ENCODE measurements at places on chromosomes 11 and 22.

GRCh38 chr22:49052023-49052538, 775.6 kb downstream of the BRD1 start:
- no peak for DNase-seq

DNA sequence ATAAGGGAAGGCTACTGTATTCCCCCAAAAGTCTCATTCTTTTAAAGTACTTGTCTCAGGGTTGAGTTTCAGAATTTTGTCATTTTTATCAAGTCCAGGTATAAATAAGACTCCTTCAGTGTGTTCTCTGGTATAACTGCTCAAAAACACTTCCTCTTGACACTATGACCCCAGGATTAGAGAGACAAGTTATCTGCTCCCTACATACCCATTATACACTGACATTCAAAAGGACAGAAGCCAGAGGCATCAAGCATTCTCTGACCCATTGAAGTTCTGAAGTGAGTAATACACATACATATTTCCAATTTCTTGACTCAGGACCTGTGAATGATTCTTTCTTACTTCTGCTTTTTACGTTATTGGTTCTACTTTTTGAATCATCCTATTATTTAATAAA, 447.8 kb upstream of the CNTN5 start:
- DNase-seq, result peak; percentile 70

- DNase-seq, result no peak
These were observed 14.9 kb upstream of the PDGFB start for GRCh38 chr22:39259666-39260065.

- no peak for DNase-seq
These were observed 54.8 kb downstream of the PAK1 start for GRCh38 chr11:77418971-77419597.

- no peak for DNase-seq
These were observed 17.5 kb downstream of the FGF3 start for GRCh38 chr11:69801513-69802335.

DNA sequence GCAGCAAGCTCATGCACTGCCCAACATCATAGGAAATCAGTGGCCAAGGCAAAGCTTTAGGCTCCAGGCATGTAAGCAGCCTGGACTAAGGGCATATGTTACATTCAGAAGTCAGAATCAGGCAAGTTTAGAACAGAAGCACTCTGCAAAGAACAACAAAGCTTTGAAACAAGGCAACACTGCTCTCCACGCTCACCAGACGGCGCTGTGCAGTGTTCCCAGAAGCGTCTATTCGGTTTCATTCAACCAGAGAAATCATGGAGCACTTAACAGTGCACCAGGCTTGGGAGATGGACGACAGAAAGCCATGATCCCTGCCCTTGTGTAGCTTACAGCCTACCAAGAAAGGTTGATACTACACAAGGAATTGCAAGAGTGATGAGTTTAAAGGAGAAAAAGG, 555.8 kb downstream of the BUD13 start:
- DNase-seq, result peak; percentile 79

DNA sequence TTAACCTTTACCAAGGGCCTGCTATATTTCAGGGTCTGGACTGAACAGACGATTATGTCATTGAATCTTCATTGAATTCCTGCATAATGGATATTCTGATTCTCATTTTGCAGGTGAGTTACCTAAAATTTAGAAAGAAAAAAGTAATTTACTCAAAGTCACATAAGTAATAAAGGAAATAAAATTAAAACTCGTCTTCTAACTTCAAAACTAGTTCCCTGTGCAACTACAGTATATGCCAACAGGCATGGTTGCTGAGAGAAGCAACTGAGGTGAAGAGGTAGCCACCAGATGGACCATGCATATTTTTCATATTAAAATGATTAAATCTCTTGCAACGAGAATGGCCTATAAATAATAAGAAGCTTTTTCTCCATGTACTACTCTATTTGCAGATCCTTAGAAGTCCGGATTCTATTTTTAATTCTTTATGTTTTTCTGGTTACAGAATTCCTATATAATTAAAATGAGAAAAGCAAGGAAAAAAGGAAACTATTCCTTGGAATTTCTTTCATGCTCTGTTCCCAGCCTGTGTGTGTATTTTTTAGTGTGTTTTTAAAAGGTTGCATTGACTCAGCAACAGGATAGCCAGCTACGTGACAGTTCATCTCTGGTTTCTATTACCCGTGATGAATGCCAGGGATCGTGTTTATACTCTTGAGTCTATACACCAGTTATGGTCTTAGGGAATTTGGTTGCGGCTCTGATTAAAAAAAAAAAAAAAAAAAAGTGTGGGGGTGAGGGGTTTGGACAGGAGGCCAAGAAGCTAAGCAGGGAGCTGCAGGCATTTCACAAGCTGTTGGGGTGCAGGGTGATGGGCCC, 186.8 kb downstream of the ETS1 start:
- DNase-seq, result no peak

- DNase-seq, result no peak
These were observed 38.0 kb downstream of the MYH9 start for GRCh38 chr22:36349726-36350125.

- DNase-seq, result no peak
These were observed 143.7 kb upstream of the SORL1-AS1 start for GRCh38 chr11:121596195-121597155.

DNA sequence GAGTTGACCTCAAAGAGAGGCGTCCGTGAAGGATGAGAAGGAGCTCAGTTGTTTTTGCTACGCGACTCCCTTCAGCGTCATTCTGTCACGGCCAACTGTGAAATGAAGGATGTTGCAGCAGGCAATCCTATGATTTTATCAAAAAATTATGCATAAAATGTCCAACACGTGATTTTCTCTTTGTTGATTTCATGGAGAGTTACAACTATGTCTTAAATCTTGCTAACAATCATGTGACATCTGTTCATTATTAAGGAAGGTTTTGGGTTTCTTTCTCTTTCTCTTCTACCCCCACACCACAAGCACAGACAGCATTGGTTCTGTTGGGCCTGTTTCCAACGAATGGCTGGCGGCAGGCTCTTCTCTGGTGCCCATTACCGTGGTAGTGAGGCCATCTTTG, 3.7 kb downstream of the KRTAP5-4 start:
- no peak for DNase-seq

- peak; percentile 56 for DNase-seq
These were observed 85.0 kb upstream of the RCN1 start for GRCh38 chr11:32005786-32006416.

- no peak for DNase-seq
These were observed 411.5 kb upstream of the DDI1 start for GRCh38 chr11:103624708-103625623.

- no peak for DNase-seq
These were observed 48.8 kb downstream of the EXT2 start for GRCh38 chr11:44143987-44144909.

GRCh38 chr11:60905047-60905446, 1.3 kb downstream of the PRPF19 start:
- no peak for DNase-seq

- DNase-seq, result peak; percentile 37
These were observed 108.6 kb upstream of the RASSF10 start for GRCh38 chr11:12900496-12900895.

DNA sequence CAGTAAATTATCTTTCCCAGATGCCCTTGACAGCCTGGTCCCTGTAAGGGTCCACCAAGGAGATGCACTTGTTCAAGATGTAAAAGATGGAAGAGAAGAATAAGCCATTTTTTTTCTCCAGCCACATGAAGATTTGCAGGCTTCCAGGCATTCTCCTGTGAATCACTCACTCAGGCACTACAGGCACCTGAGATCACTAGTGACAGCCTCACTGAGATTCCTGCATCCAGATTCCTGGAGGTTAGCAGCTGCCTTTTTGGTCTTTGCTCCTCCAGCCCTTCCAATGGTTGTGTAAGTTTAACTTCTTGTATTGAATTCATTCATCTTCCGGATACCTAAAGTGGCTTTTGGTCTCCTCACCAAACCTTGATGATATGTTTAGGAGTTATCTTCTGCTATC, 630.2 kb upstream of the CADM1 start:
- DNase-seq, result no peak

GRCh38 chr11:69034123-69034867, 14.4 kb upstream of the TPCN2 start:
- no peak for DNase-seq

DNA sequence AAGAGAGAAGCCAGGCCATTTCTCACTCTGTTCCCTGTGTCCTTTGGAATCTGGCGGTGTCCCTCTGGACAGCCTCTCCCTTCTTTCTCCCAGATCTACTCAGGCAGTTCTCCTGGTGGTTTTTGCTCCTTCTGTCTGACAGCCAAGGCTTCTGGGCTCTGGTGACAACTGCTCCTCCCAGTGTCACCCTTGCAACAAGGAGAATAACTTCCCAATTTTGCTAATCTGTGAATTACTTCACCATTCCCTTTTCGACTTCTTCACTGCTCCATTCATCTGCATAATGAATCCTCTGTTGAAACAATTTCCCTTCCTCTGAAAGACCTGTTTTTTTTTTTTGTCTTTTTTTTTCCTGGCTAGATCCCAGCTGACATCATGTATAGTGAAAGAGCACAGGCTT, 56.3 kb upstream of the PDE3B start:
- peak; percentile 6 for DNase-seq

DNA sequence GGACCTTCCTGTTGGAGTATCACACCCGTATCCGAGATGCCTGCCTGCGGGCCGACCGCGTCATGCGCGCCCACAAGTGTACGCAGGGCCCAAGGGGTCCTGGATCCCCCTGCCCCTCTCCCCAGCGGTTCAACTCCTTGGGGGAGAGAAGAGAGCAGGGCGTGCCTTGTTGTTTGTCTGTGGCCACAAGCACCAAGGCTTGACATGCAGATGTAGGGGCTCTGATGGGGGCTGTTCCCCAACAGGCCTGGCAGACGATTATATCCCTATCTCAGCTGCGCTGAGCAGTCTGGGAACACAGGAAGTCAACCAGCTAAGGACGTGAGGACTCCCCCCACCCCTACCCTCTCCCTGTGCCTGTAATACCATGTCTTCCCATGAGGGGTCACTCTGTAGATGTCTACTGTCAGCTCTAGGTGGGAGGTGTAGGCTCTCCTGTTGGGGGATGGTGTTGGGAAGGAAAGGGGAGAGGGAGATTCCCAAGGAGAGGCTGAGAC, 6.8 kb downstream of the CFL1 start:
- DNase-seq, result no peak

- DNase-seq, result no peak
These were observed 468.5 kb upstream of the FAT3 start for GRCh38 chr11:91755951-91756707.

- DNase-seq, result no peak
These were observed 1253.9 kb downstream of the BRD1 start for GRCh38 chr22:48573766-48574165.

DNA sequence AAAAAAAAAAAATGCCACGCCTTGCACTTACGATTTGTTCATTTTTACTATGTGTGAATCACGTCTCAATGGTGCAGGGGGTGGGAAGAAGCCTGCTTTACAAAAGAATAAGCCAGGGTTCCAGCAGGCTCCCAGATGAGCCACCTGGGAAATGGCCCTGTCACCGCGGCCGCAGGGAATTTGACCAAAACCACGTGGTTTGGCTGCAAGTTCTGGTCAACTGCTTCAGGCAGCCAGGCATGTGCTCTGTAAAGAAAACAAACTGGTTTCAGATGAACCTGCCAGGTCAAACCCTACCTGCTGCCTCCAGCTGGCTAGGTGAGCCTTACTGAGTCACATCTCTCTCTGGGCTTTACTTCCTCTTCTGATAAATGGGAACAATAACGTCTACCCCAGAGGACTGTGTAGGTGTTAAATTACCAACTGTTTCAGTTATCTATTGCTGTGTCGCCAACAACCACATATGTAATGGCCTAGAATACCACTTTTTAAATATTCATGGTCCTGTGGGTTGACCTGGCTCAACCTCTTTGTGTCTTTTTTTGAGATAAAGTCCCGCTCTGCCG, 30.5 kb upstream of the GCAT start:
- no peak for DNase-seq

GRCh38 chr22:39476664-39477063, 19.9 kb downstream of the MGAT3 start:
- no peak for DNase-seq

- no peak for DNase-seq
These were observed 119.0 kb upstream of the TP53AIP1 start for GRCh38 chr11:129061492-129062230.

DNA sequence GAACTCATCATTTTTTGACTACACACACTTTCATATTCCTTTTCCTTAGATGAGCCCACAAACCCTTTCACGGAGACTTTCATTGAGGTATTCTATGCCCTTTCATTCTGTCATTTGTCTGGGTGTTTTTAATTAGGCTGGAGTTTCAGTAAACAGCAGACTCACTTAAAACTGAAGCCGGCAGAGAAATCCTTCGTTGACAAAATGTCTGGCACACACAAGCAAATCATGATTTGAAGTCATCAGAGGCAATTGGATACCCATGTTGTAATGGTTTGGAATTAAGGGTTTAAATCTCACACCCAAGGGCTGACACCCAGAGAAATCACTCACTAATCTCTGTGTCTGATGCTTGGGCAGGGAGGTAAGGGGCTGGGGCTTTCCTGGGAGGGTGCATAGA, 127.1 kb downstream of the EHF start:
- DNase-seq, result no peak

DNA sequence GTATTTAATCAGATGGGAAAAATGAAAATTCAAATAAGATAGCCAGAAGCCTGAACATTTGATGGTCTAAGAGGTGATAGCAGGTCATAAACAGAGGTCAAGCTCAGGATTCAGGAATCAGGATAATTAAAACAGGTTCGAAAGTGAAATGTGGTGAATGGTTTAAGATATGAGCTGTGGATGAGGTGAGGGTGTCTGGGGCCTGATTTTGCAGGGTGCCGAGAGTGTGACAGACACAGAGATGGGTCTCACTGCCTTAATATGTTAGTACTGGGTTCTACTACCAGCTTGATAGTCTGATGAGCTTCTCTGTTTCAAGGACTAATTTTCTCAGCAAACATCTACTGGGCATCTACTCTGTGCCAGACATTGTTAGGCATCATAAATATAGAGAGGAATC, 19.9 kb upstream of the EMSY start:
- no peak for DNase-seq

DNA sequence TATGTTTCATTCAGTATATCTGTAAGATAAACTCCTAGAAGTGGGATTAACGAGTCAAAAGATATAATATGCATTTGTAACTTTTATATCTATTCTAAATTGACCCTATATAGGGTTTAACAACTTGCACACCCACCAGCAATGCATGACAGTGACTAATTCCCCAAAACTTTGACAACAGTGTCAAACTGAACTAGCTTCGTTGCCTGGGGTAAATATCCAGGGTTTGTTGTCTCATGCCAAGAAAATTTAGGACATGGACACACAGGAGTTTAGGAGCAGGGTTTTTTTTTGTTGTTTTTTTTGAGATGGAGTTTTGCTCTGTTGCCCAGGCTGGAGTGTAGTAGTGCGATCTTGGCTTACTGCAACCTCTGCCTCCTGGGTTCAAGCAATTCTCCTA, 5.1 kb downstream of the SNU13 start:
- DNase-seq, result no peak

GRCh38 chr11:25225078-25225477, 728.2 kb downstream of the LUZP2 start:
- no peak for DNase-seq

- DNase-seq, result peak; percentile 69
These were observed 491.2 kb upstream of the LRRC4C start for GRCh38 chr11:41950470-41951143.

GRCh38 chr11:102771351-102771750, 9.1 kb downstream of the MMP10 start:
- no peak for DNase-seq

All from brain (organoid and tissue), 16 donors.